ENCODE measurements at places on chromosomes 11 and 22.

DNA sequence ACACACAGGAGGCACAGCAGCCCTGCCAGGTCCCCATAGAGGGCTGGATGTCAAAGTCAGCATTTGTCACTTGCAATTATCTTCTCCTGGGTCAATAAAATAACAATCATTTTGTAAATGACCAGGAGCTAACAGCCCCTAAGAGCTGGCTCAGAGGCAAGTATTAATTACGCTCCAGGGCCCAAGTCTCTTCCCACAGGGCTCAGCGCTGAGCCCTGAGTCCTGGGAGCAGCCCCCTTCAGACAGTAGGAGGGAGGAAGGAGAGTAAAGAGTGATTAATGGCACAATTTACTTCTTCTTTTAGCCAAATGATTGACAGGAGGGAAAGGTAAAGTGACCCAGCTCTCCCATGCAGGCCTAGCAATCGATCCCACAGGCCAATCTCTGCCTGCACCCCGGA, 99.0 kb upstream of the DRD2 start:
- DNase-seq: no peak

GRCh38 chr11:47477323-47477722, 28.4 kb upstream of the RAPSN start:
- no peak for DNase-seq

GRCh38 chr11:36061471-36061870, 117.6 kb downstream of the LDLRAD3 start:
- DNase-seq: no peak

DNA sequence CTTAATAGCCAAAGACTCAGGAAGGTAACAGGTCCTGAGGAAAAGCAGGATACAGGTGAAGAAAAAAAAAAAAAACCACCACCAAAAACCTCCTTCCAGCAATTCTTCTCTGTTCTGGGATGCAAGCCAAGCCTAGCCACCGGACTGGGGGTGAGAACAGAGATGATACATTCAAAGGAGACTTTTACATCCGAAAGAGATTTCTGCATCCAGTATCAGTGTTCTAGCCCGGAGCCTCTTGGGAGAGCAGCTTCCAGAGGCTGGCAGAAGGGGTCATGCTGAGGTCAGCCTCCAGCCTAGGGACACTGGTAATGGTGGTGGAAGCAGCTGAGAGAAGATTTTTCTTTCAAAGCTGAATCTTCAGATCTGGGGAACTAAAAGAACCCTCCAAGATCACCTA, 76.2 kb downstream of the KCNC1 start:
- DNase-seq: no peak

GRCh38 chr11:68093565-68093964, 27.6 kb downstream of the CHKA start:
- no peak for DNase-seq

GRCh38 chr11:129852125-129852740, 36.6 kb downstream of the TMEM45B start:
- no peak for DNase-seq

All from cerebellar nuclear complex (tissue), 1 donor.